ENCODE measurements at places on chromosomes 2 and 18. TPM values are rescaled to one million over a fixed set of nuclear protein-coding genes. Genes with fewer than 3 reads are reported as not detected.

TTL gene
- 11.1 TPM for polyA plus RNA-seq

POTEI gene
- polyA plus RNA-seq = not detected

LIMS3 gene
- 7.6 TPM for polyA plus RNA-seq

PECR gene
- polyA plus RNA-seq = 5.4 TPM

TTN gene
- 0.39 TPM for polyA plus RNA-seq

DNA sequence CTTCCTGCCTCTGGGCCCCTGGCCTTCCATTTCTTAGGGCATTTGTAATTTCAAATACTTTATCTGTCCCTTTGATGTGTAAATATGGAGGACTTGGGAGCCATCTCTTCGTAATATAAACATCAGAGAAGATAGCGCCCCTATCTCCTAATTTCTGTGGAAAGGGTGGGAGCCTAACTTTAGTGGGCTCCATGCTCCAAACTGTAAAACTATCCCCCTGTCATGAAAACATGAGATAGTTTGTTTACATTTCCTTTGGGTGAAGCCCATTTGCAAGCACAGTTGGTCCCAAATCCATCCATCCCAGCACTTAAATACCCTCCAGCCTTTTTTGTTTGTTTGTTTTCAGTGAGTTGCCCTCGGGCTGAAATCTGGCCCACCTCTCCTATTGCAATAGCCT, 782.6 kb upstream of the FSHR start:
- no peak overlapping the region for H3K27ac ChIP-seq
- no peak overlapping the region for H3K4me3 ChIP-seq
- no peaks in the 10 kb centered on the region for H3K36me3 ChIP-seq
- H3K27me3 ChIP-seq = no peaks in the 10 kb centered on the region
- no peak for DNase-seq
- no peaks in the 10 kb centered on the region for H3K4me1 ChIP-seq

- no peaks in the 10 kb centered on the region for H3K27me3 ChIP-seq
- DNase-seq = no peak
- H3K27ac ChIP-seq = no peak overlapping the region
- H3K4me3 ChIP-seq = no peak overlapping the region
- no peaks in the 10 kb centered on the region for H3K4me1 ChIP-seq
- H3K36me3 ChIP-seq = peaks cover 3% of the 10 kb centered on the region
Observed at GRCh38 chr2:74429487-74430451, 8.2 kb downstream of the WDR54 start.

DNA sequence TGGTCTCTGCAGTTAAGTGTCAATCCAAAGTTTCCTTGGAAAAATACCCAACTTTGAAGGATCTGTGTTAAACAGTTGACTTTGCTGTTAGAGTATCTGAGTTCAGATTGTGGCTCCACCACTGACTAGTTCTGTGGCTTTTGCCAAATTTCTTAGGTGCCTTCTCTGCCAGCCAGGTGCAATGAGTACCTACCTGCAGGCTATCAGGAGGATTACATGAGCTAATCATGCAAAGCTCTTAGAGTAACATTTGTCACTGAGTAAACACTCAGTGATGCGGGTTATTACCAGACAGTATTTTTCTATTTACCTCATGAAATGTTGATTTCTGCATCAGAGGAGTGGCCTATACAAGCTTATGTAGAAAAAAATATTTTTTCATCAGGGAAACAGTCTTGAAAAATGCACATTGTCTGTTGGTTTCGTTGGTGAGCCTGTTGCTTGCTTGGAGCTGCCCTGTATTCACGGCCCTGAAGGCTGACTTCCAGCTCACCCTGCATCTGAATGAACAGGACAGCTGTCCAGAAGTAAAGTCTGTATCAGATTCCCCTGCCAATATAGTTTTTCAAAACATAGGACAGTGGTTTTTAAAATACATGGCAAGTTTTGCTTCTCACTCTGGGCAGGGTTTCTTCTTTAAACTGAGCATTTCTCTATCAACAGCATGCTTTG, 235.1 kb downstream of the CDCA7 start:
- no peak overlapping the region for H3K27ac ChIP-seq
- no peak overlapping the region for H3K4me3 ChIP-seq
- peaks cover 9% of the 10 kb centered on the region for H3K4me1 ChIP-seq
- H3K36me3 ChIP-seq = no peaks in the 10 kb centered on the region
- no peaks in the 10 kb centered on the region for H3K27me3 ChIP-seq

DNA sequence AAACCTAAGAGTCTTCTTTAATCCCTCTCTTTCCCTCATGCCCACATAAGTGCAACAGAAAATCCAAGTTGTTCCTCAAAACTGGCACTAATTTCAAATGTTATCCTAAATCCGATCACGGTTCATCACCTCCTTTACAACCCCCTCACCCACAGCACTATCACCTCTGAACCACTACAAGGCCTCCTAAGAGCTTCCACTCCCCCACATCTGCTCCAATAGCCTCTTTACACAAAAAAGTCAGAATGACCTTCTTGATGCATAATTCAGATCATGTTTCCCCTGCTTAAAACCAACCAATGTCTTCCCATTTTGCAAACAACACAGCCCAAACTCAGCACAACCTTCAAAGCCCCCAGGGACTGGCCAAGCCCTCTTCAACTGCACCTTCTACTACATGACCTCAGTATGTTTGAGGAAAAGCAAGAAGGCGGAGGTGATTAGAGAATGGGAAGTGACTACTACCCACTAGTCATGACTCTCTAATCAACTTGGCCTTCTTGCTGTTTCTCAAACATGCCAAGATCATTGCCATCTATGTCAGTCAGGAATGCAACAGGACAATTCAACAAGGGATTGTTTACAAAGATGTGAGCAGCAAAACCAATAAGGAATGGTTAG, 34.6 kb upstream of the GCC2 start:
- no peaks in the 10 kb centered on the region for H3K36me3 ChIP-seq
- no peak overlapping the region for H3K4me3 ChIP-seq
- H3K27me3 ChIP-seq = no peaks in the 10 kb centered on the region
- peak; percentile 42 for DNase-seq
- H3K4me1 ChIP-seq = peaks cover 28% of the 10 kb centered on the region
- H3K27ac ChIP-seq = no peak overlapping the region

- DNase-seq = no peak
- H3K4me3 ChIP-seq = no peak overlapping the region
Observed at GRCh38 chr2:210660751-210661150, 104.4 kb downstream of the CPS1 start.

DNA sequence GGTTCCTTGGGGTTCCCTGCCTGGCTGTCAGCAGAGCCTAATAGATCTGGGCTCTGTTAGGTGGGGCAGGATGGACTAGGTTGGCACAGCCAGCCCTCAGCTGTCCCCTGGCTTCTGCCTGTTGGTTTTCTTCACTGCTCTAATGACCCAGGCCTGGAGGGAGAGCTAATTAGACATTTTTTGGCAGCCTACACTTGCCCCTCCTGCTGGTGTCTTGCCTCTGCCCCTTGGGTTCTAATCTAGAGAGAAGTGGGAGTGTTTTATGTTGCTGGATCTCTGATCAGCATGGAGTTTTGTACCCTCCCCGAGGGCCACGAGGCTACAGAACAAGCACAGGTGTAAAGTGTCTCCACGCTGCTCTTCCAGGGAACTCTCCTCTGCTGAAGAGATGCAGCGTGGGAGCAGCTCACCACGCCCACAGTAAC, 199.4 kb upstream of the RASGRP3 start:
- H3K4me1 ChIP-seq = peaks cover 15% of the 10 kb centered on the region
- H3K36me3 ChIP-seq = peaks cover 31% of the 10 kb centered on the region
- H3K4me3 ChIP-seq = no peak overlapping the region

- no peak overlapping the region for H3K27ac ChIP-seq
- H3K4me1 ChIP-seq = no peaks in the 10 kb centered on the region
- H3K36me3 ChIP-seq = no peaks in the 10 kb centered on the region
- no peak for DNase-seq
- H3K4me3 ChIP-seq = no peak overlapping the region
- no peaks in the 10 kb centered on the region for H3K27me3 ChIP-seq
Observed at GRCh38 chr2:158712791-158713522, 82.2 kb upstream of the DAPL1 start.

Measured in GM23248 (cell line).